ENCODE measurements at places on chromosomes 1 and 21.
A peak's percentile ranks its signal among the peaks of the same experiment; 100 is the strongest.

DNA sequence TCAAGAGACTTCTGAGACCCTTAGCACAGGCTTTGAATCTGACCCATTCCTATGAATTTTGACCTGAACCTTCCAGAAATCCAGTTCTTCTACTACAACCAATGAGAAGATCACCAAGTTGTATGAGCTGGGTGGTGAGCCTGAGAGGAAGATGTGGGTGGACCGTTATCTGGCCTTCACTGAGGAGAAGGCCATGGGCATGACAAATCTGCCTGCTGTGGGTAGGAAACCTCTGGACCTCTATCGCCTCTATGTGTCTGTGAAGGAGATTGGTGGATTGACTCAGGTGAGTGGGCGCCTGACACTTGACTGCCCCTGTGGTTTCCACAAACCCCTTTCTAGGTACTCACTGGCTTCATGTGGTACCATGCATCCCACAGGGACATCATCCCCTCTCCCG lies 20.0 kb upstream of the PIGV start:
- no peak for DNase-seq

DNA sequence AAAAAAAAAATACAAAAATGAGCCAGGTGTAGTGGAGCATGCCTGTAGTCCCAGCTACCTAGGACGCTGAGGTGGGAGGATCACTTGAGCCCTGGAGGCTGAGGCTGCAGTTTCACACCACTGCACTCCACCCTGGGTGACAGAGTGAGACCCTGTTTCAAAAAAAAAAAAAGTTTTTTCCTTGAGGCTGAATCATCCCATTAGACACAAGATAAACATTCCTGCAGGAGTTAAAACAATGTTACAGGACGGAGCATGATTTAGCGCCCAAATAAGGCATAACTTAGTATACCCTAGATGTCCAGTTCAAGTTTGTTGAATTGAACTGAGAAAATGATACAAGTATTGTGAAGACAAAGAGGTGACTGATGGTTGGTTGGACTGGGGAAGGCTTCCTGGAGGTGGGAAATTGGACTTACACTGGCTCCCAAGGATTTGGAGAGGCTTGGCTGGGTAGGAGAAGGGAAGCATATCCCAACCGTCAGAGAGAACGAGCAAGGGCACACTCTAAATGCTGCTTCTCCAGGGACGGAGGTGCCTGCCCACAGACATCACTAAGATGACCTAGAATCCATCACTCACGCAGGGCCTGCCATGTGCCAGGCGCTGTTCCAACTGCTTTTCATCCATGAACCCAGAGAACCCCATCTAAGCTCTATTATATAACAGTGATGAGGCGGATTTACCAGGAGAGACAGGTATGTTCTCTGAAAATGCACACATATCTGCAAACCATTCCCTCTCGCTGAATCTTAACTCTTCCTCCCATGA lies 610.6 kb downstream of the KIF26B start:
- DNase-seq: no peak

- DNase-seq: no peak
These were observed 5.8 kb downstream of the FAM43B start for GRCh38 chr1:20558191-20558590.

DNA sequence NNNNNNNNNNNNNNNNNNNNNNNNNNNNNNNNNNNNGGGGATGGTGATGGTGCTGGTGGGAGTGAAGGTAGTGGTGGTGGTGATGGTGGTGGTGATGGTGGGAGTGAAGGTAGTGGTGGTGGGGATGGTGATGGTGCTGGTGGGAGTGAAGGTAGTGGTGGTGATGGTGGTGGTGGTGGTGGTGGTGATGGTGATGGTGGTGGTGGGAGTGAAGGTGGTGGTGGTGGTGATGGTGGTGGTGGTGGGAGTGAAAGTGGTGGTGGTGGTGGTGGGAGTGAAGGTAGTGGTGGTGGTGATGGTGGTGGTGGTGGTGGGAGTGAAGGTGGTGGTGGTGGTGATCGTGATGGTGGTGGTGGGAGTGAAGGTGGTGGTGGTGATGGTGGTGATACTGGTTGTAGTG lies 93.6 kb downstream of the CRYAA start:
- no peak for DNase-seq

DNA sequence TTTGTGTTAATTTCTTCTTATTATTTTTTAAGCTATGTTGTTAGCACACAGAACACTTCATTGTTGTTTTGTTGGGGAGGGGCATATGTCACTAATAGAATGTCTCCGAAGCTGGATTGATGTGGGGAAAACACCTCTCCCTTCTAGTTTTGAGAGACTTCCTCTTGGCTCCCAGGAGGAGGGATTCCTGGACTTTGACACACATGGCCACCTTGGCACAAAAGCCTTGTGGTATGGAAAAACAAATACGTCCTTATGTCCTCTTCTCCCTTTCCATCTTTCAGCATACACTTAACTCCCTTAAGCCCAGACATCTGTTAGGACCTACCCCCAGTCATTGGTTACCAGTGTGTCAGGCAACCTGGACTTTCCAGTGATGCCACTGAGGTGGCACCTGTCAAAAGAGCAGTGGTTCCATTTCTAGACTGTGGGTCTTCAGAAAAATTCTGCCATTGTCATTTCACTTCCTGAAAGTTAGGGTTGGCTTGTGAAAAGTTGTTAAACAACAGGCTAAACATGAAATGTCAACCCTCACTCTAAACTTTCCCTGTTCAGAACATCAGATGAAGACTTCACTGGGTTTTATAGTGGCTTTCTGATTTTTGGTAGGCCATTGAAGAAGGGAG lies 12.5 kb upstream of the ABCB10 start:
- no peak for DNase-seq

DNA sequence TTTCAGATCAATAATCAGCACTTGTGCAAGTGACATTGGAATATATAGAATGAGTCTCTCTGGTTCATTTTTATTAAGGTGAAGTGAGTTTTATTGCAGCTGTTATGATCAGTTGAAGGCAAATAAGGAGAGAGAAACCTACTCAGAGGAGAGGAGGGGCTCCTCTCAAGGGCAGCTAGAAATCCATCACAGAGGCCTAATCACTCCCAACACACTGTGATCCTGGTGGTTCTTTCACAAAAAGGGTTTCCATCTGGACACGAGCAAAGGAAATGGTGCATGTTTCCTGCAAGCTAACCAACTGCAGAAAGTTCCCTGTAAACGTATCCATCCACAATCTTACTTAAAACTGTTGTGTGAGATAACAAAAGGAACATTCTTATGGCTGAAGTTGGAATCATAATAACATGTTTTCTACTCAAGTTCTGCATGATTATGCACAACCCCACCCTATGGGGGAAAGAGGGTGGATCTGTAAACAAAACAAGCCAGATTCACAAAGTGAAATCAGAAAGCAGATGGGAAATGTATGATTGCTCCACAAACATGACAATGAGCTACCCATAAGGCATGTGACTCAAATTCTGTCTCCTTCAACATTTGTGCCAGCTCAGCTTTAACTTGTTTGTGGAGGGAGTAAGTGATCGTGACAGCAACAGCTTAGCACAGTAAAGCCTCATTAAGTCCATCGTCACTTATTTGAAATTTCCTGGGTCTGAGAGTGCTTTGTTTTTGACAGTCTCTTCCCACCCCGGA lies 141.2 kb upstream of the ST6GALNAC5 start:
- DNase-seq: no peak

GRCh38 chr1:23184212-23184934 lies 15.7 kb upstream of the LUZP1 start:
- peak; percentile 32 for DNase-seq

DNA sequence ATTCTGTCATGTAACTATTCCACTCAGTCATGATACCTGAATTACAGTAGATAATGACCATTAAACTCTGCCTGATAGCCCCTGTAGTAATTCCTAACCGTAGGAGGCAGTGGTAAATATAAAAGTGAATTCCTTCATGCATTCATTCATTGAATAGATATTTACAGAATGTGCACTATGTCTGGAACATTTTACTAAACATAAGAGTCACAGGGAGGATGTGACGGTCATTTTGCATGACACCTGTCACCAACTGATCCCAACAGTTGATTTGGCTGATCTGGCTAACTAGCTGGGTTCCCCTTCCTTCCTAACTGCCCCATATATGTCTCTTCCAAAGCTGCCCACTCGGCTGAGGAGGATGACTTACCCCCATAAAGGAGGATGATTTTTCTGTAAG lies 2.2 kb upstream of the RNPC3 start:
- no peak for DNase-seq

GRCh38 chr1:36372617-36373016 lies 13.1 kb downstream of the STK40 start:
- no peak for DNase-seq

DNA sequence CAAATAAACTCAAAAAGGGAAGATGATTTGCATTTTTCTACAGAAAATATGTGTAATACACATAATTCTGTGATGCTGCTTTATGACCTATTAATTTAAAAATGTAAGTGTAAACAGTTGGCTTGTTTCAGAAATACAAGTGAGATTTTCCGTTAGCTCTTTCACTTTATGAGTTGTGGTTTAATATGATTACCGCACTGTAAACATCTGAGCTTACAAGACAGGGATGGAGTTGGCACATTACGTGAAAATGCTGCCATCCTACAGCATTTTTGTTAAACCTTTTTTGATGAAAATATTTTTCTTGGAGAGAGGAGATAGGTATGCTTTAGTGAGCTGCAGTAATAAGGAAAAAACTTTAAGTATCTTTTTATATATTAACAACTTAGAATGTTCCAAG lies 426.8 kb upstream of the ADAMTS5 start:
- no peak for DNase-seq

DNA sequence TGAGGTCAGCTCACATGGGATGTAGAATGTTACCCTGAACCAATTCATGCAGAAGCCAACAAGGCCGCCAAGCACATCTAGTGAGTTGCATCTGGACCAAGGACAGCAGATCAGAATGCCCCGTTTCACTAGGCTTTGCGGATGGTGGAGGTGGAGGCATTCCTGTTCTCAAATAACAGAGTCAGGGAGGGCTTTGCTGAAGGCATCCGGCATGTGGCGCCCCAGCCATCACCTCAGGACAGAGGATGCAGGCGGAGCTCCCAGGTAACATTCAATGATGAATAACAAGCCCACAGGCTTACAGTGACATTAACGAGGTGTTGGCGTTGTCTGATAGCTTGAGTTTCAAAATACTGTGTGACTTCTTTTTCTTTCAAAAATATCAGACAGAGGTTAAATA lies 476.2 kb downstream of the CAMTA1 start:
- DNase-seq: no peak
